ENCODE measurements at places on chromosomes 7 and 10.
A peak's percentile ranks its signal among the peaks of the same experiment; 100 is the strongest.

- DNase-seq, result no peak
These were observed 527 bp downstream of the HOXA1 start for GRCh38 chr7:27095050-27095896.

GRCh38 chr7:148972375-148972774, 55.9 kb downstream of the PDIA4 start:
- no peak for DNase-seq

DNA sequence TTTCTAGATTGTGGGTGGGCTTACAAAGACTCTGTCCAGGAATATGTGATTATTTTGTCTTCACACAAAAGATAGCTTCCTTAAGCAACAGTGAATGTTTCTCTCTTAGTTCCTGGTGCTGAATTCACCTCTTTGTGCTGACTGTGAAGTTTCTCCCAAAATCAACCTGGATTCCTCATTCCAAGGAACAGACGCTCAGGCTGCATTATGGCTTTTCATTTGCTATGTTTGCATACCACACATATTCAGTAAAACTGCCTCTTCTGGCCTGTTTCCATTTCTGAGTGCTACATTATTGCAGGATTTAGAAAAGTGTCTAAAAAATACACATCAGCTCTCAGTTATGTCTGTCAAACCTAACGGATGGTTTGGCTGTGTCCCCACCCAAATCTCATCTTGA, 21.5 kb downstream of the MACROH2A2 start:
- no peak for DNase-seq

- DNase-seq, result no peak
These were observed 353.2 kb downstream of the CRPPA start for GRCh38 chr7:16068183-16068582.

GRCh38 chr10:79347894-79348639, 798 bp downstream of the PPIF start:
- peak; percentile 51 for DNase-seq

- no peak for DNase-seq
These were observed 11.4 kb downstream of the NPVF start for GRCh38 chr7:25216837-25217236.

DNA sequence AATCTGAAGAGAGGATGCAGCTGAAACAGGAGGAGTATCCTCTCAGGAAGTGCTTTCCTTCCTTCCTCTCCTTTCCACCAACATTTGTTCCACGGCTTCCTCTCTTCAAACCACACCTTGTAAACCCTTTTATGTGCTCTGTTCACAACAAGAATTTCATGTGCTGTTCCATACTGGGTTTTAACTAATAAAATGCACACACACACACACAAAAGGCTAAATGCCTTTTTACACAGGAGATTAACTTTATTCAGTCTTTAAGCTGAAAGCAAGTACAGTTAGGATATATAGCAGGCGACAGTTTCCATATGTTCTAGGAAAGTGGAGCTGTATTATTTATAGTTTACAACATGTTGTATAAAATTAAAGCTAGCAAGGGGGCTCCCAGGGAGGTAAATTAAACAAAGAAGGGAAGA, 106.7 kb downstream of the REEP3 start:
- DNase-seq, result no peak

- DNase-seq, result no peak
These were observed 622.5 kb downstream of the TYW1 start for GRCh38 chr7:67619175-67619574.

DNA sequence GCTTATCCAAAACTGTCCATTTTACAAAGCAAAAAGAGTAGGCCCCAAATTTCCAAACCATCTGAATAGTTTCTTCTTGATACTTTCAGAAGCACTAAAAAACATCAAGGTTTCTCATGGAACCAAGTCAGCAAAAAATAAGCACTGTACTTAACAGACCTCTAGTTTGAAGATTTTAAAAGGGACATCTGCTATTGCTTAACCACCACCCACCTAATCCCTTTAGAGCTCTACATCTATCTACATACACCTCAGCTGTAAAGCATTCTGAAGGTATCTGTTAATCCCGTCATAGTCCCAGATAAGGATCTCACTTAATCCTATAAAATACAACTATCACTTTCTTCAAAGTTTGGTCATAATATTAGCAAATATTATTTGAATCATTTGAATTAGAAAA, 72.3 kb downstream of the HIBADH start:
- no peak for DNase-seq

GRCh38 chr7:114540291-114540690, 125.7 kb downstream of the FOXP2 start:
- DNase-seq, result no peak

- no peak for DNase-seq
These were observed 3.8 kb upstream of the CLDN3 start for GRCh38 chr7:73773700-73774517.

GRCh38 chr7:39133088-39133487, 155.4 kb downstream of the POU6F2 start:
- DNase-seq, result no peak

- DNase-seq, result no peak
These were observed 123.6 kb upstream of the POM121L12 start for GRCh38 chr7:52911795-52912194.

- DNase-seq, result no peak
These were observed 96.2 kb downstream of the GLRX3 start for GRCh38 chr10:130232166-130233034.

GRCh38 chr7:130273081-130273932, 6.6 kb downstream of the CPA2 start:
- DNase-seq, result no peak

DNA sequence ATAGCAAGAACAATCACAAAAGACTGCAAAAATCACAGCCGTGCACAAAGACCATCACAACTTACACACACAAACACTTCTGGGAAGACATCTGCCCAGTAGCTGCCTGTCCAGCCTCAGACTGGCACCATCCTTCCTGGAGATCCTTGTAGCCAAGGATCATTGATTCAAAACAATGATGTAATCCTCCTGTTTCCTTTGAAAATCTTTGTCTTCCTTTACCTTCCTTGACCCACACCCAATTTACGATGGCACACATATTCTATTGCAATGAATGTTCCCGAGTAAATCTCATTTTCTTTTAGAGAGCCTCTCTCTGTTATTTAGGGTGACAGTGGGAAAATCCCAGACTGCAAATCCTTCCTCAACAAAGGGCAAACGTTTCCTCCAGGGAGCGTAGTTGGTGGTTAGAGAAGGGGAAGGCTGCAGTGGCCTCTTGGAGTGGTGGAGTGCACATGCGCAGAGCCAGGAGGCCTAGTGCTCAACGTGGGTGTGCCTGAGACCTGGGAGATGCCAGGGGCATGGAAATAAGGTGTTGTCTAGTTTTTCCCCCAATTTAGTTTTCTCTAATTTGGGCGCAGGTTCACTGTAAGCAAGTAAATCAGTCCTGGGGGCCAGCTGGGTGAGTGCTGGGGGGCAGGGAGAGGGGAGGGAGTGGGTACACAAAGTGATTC, 3.1 kb upstream of the INPP5A start:
- no peak for DNase-seq

DNA sequence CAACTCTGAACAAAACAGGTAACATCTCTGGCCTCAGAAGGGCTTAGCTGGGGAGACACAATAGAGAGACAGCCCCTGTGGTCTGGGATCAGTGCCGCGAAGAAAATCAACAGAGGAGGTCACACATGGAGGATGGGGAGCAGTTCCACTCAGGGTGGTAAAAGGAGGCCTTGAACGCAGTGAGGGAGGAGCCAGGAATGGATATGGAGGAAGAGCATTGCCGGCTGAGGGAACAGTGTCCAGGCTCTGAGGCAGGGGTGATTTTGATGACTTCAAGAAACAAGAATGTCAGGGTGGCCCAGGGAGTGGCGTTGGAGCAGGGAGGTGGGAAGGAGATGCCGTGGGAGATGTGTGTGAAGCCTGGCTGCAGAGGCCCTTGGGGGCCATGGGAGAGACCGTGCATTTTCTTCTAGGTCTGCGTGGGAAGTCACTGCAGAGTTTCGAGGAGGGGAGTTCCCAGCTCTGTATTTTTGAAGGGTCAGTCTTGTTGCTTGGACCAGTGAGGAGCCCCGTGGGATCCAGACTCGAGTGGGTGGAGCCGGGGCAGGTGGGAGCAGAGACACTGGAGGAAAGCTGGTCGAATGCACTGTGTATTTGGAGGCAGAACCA, 35.7 kb upstream of the SH2D4B start:
- DNase-seq, result no peak

- DNase-seq, result no peak
These were observed 19.2 kb upstream of the PRKAG2 start for GRCh38 chr7:151896086-151896485.

DNA sequence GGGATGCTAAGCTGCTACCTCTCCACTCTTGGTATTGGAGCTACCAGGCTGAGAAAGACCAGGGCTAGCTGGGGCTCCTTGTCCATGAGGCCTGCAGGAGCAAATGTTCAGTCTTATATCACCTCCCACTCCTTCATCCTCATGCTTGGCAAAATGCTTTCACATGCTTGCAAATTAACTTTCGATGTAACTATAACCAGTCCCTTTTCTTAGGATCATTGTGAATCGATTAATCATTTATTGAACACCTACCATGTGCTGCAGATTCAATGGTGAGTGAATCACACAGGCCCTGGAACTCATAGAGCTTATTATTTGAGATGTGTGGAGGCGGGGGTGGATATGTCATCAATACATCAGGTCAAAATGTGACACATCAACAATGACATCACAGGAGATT, 138.6 kb downstream of the EMX2 start:
- no peak for DNase-seq

GRCh38 chr10:533186-533585, 156.3 kb downstream of the DIP2C start:
- no peak for DNase-seq

- DNase-seq, result no peak
These were observed 69.9 kb downstream of the C10orf105 start for GRCh38 chr10:71649631-71650030.

Measured in stimulated activated CD8-positive, alpha-beta memory T cell treated with anti-CD3 and anti-CD28 coated beads, Interleukin-15, amount 100 ng/mL, for 4 hours (primary cell).